NCI-H446 treated with DMSO at 0.1 percent for 48 hours (cell line): ENCODE measurements at places on chromosomes 7 and 10.
A peak's percentile ranks its signal among the peaks of the same experiment; 100 is the strongest.

- DNase-seq, result no peak
Measured at GRCh38 chr10:43093423-43094076, 16.7 kb downstream of the RET start.

- no peak for DNase-seq
Measured at GRCh38 chr10:128814024-128814423, 653.0 kb upstream of the MGMT start.

DNA sequence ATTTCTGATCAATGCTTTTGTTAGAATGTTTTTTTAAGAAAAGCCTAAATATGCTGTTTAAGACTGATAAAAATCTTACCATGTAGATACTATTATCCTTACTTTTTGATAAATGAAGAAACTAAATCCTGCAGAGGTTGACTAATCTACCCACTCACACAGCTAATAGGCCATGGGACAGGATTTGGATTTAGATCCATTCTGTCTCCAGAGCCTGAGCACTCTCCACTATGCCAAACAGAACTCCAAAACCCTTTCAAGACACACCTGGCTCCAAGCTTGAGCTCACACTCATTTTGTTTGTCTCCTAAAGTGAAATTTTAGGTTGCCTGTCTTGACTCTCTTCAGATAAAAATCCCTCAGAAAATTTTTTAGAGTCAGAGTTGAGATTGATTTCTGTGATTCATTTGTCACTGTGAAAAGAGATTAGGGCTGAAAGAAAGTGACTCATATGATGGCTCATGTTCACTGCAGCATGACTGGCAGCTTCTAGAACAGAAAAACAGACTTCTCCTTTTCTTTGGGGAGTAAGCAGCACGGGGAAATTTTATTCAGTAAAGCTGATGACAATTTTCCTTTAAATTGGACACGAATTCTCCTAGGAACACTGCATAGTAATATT is 132.3 kb upstream of the POT1 start:
- DNase-seq, result peak; percentile 55

DNA sequence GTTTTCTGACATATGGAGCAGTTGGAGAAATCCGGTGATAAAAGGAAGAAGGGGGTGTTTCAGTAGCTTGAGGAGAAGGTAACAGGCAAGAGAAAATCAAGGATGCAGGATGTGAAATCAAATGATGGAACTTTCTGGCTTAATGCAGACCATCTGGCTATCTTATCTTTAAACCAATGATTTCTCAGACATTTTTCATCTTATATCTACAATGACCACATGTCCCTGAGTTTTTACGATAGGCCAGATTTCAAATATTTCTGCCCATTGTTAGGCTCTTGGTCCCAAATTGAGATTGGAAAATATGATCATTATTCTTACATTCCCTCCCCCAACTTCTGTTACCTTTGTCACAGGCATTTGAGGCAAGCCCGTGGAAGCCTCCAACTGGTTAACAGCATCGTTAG is 486.8 kb downstream of the SUGCT start:
- DNase-seq, result no peak

- DNase-seq, result no peak
Measured at GRCh38 chr10:70145166-70145665, 1.3 kb downstream of the TYSND1 start.

DNA sequence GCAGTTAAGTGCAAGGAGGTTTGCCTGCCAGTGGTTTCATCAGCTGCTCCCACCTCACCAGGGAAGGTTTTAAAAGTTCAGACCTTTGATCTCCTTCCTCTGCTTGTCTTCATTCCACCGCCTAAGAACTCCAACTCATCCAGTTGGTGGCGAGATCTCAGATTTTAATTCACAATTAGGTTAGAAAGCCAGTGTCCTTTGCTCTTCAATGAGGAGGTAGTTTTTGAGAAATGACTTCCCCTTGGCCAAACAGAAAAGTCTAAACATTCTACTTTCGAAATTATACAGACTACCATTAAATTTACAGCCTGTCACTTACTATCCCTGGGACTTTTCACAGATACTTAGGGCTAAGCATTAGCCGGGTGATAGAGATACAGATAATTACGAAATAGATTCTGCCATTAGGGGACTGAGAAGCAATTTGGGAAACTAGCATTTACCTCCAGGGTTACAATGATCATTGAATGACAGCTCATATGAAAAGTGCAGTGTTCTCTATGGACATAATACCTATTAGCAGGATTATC is 513.4 kb upstream of the GHITM start:
- no peak for DNase-seq

- DNase-seq, result no peak
Measured at GRCh38 chr7:16063221-16063620, 358.1 kb downstream of the CRPPA start.

- no peak for DNase-seq
Measured at GRCh38 chr10:13627459-13628310, 40.9 kb downstream of the PRPF18 start.

- no peak for DNase-seq
Measured at GRCh38 chr10:81874875-81875466, at the start of gene NRG3. Gene NRG3 (plus strand): TSS chr10:81875194.

DNA sequence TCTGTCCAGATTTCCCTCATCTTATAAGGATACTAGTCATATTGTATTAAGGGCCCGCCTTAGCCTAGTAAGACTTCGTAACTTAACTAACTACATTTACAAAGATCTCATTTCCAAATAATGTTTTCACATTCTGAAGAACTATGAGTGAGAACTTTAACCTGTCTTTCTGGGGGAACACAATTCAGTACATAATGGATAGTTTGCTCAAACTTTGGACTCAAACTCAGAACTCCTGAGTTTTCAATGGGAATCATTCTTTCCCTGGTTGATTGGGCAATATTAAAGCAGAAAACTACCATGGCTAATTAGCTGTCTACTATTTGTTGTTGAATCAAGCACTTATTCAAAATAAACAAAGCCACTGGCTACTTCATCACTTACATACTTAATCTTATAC is 522.9 kb downstream of the REEP3 start:
- DNase-seq, result no peak

DNA sequence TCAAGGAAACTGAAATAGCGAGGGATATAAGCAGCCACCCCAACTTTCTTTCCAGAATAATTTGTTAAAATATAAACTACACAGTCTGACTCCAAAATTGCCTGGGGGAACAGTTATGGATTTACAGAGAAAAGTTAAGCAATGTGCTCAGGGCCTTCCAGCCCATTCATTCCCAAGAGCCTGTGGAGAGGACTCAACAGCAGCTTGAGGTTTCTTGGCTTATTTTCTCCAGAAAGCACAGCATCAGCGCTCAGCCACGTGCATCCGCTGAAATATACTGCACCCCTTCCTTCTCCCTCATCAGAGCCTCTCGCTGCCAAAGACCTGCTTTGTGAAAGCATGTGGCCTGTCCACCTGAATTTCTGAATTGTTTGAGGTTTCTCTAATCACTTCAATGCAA is 375.2 kb upstream of the VWC2 start:
- no peak for DNase-seq
